ENCODE measurements at places on chromosomes 2 and 18.
A peak's percentile ranks its signal among the peaks of the same experiment; 100 is the strongest.

- no peak for DNase-seq
These were observed 108.0 kb downstream of the DPP4 start for GRCh38 chr2:161965994-161966393.

GRCh38 chr2:208556983-208557484 is 150.4 kb downstream of the PTH2R start:
- DNase-seq: no peak

- DNase-seq: no peak
These were observed 5.2 kb upstream of the DLX2 start for GRCh38 chr2:172107690-172108586.

DNA sequence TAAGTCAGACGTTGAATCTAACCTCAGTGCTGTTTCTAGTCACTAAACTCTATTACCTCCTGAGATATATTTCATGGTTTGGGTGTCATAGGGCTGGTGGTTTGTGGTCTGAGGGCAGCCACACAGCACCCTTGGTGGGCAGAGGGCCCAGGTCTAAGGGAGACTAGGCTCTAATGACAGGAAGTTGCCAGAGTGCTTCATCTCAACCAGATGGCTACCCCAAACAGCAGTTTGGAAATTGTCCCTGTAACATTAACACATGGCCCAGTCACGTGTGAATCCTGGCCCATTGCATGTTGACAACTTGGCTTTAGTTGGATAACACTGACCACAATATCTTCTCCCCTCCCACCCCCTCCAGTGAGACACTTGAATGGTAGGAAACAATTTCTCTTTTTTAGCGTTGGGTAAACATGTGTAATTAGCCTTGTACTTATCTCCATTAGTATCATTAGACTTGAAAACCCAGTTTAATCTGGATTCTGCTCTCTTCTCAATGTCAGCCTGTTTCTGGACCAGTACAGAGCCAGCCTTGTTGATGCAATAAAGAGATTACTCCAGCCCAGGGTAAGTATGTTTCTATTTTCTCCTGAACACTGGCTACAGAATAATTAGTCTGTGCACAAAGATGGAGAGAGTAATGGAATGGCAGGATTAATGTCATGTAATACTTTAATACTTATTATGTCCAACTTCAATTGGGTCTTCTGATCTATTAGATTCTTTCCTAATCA is 187.8 kb upstream of the SIX3 start:
- DNase-seq: no peak

DNA sequence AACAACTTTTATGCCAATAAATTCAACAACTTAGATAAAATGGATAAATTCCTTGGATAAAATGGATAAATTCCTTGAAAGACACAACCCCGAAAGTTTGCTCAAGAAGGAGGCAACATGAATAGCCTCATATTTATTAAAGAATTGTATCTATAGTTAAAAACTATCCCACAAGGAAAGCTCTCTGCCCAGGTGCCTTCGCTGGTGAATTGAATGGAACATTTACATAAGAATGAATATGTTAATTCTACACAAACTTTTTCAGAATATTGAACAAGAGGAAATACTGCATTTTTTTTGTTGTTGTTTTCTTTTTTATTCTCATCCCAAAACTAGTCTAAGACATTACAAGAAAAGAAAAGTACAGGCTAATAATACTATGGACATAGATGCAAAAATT is 805.3 kb upstream of the RAB6C start:
- no peak for DNase-seq

- DNase-seq: no peak
These were observed 3.2 kb downstream of the CD226 start for GRCh38 chr18:69944436-69944835.

GRCh38 chr2:20507166-20507692 is 60.4 kb downstream of the RHOB start:
- DNase-seq: no peak

DNA sequence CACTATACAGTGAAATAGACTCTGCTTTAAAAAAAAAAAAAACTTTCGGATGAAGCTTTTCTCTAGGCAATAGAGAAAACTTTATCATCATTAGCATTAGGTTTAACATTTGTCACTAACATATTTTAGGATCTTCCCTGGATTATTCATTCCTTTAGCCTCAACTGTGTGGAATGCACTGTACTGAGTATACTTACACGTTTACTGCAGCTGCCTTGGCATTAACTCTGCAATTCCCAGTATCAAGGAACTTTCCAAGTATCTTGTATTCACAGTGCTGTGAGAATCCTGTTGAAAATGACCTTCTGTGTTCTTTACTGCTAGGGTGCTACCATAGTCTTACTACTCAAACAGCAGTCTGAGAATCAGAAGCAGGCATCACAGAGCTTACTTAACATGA is 328.2 kb upstream of the COL3A1 start:
- DNase-seq: no peak

DNA sequence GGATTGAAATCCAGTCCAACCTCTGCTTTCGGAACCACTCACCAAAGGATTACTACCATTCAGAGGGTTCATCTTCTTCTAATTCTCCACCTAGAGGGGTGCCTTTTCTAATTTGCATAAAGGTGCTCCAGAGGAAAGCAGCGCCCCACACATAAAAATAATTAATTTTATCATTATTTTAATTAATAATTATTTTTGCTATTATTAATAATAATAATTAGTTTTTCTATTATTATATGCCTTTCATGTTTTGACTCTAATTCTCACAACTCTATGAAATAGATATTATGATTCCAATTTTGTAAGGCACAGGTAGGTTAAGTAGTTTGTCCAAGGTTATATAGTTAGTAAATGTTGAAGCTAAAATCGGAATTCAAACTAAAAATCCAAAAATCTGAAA is 51.9 kb downstream of the UNC80 start:
- no peak for DNase-seq

- DNase-seq: no peak
These were observed 214.7 kb downstream of the TGIF1 start for GRCh38 chr18:3664563-3665178.

DNA sequence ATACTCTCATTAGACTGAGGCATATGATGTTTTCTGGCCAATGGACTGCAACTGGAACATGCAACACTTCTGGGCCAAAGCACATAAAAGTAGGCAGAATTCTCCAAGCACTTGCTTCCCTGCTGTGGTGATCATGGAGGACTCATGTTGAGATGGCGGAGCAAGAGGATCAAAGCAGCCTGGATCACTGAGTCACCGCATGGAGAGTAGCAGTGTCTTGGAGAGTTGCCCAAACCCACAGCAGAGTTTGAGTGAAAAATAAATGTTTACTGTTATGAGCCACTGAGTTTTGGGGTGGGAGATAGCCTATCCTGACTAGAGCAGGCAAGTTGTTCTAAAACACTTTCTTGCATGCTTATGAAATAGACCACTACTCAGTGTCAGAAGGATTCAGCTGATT is 359.5 kb downstream of the ZNF521 start:
- DNase-seq: no peak

GRCh38 chr18:48702346-48703027 is 163.7 kb downstream of the CTIF start:
- DNase-seq: no peak

DNA sequence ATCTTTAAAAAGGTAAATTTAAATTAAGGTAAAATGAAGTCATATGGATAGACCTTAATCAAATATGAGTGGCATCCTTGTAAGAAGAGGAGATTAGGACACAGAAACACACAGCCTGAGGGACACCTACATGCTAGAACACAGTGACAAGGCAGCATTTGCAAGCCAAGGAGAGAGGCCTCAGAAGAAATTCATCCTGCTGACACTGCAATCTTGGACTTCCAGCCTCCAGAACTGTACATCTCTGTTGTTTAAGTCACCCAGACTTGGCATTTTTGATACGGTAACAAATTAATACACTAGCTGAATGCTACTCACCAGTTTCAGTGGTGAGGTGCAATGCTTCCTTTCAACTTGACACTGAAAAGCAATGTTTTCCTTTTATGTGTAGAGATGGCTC is 305.0 kb downstream of the TDRD15 start:
- no peak for DNase-seq

GRCh38 chr2:2621855-2622254 is 290.8 kb upstream of the MYT1L start:
- no peak for DNase-seq

- no peak for DNase-seq
These were observed 64.8 kb upstream of the PID1 start for GRCh38 chr2:229335877-229336346.

DNA sequence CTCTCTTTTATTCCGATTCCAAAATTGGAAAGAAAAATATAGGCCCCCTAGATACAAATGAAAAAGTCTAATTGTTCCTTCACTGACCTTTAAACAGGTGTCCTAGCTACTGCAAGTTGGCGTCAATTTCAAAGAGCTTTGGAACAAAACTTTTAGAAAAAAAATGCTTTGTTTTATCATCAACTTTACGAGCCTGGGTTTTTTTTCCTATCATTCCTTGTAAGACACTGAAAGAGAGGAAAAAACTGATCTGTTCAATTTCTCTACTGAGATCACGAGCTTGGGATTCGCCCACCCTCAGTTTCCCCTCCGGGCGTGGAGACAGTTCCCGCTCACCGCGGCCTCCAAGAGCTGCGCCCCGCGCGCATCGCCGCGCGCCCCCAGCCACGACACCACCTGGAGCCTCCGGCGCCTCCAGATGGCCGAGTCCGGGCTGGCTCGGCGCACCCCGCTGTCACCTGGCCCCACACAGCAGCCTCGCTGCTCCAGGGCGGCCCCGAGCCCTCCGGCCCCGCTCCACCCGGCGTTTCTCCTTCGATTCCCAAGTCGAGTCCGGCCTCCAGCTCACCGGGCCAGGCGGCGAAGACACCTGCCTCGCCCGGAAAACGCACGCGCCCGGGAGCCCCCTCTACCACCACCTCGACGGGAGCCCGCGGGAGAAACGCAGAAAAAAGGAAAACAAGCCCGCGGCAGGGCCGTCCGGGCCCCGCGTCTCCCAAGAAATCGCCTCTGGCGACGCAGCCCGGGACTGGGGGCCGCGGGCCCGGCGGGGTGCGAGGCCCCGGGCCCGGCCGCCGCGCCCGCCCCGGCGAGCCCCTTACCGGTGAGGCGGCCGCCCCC is 656 bp downstream of the TBC1D8 start:
- DNase-seq: no peak

GRCh38 chr2:7683708-7684107 is 766.5 kb downstream of the RNF144A start:
- DNase-seq: no peak

- DNase-seq: no peak
These were observed 1085.3 kb upstream of the CNTNAP5 start for GRCh38 chr2:122939796-122940195.

- no peak for DNase-seq
These were observed 1597.9 kb upstream of the ACVR2A start for GRCh38 chr2:146246736-146247523.

- DNase-seq: peak; percentile 59
These were observed 2.1 kb downstream of the HK2 start for GRCh38 chr2:74835831-74836674.

DNA sequence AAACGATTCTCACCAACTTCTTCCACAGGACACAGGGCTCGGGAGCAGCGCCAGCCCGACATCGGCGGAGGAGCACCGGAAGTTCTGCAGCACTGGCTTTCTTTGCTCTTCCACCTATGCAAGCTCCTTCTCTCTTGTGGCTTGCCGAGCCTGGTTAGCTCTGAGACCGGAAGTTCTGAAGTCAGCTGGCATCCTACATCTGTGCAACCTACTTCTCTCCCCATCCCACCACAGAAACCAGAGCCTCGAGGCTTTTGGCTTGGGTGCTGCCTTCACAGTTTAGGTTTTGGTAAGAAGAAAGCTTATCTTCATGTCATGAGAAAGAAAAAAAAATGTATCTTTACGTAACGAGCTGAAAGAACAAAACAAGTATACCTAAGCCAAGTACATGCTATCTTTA is 111.7 kb downstream of the ANKRD44 start:
- DNase-seq: no peak

- DNase-seq: no peak
These were observed 703 bp downstream of the UGGT1 start for GRCh38 chr2:128091726-128092080.

- DNase-seq: no peak
These were observed 196.3 kb downstream of the PDE1A start for GRCh38 chr2:182230561-182230960.

GRCh38 chr2:30588994-30589393 is 141.9 kb downstream of the LCLAT1 start:
- DNase-seq: no peak

GRCh38 chr18:48804856-48805610 is 145.7 kb downstream of the SMAD7 start:
- no peak for DNase-seq

- DNase-seq: no peak
These were observed 160.8 kb downstream of the AGPS start for GRCh38 chr2:177553176-177553884.

DNA sequence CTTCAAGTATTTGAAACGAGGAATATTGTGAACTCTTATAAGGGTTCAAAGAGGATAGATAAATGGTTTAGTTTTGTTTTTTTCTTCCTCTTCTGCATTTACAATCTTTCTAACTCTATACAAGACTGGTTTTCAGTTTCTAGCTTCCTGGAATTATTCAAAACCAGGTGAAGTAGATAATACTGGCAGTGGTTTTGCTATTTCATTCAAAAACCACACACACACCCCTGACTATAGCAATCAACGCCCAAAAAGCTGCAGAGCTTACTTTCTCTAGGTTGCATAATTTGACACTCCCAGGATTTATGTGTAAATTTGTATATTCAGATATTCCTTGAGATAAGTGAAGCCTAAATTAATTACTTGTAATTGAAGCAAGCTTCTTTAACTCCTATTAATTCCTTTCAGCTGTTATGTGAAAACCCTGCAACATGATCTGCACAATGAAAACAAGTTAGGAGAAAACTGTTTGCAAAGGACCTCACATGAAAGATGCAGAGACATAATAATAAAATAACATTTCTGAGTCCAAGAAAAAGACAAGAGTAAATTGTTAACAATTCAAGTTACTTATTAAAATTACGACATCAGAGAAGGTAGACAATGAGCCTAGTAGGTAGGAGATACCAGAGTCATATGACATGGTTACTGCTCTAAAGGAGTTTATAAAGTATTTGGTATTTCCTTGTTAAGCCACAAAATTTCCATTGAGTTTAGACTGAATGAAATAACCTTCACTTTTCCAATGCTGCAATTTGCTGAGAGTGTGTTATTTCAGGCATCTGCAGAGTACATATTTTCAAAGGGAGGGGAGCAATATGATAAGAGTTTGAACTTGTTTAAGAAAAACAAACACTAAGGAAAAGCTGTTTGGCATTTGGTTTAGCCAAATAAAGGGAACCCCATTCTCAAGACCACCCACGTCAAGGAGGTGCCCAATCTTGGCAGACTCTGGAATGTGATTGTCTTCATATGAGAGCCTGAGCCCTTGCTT is 1.6 kb upstream of the NFE2L2 start:
- DNase-seq: no peak

GRCh38 chr18:39113790-39114189 is 1548.2 kb upstream of the CELF4 start:
- no peak for DNase-seq
